ENCODE measurements at places on chromosomes 6 and 20.

GRCh38 chr6:112690497-112691202 lies 343.5 kb downstream of the RFPL4B start:
- DNase-seq, result peak; percentile 27

GRCh38 chr6:144131248-144131709 lies 19.0 kb upstream of the STX11 start:
- peak; percentile 32 for DNase-seq

DNA sequence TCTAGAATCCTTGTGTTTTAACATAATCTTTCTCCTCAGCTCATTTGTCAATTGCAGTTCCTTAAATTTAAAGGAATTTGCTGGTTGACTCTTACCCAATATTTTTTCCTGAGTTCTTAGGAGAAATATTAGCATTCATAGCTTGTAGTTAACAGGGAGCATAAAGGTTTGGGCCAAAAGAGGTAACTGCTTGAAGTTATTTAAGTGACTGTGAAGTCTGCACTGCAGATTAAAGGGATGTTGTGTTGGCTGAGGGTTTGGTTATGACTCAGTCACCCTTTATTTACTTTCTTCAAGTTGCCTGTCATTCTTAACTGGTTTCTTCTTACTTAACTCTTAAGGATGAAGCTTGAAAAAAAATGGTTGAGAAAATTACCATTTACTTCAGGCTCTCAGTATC lies 220.3 kb upstream of the LAMP5 start:
- DNase-seq, result peak; percentile 21

- peak; percentile 14 for DNase-seq
Observed at GRCh38 chr6:54681987-54682386, 164.6 kb upstream of the FAM83B start.

GRCh38 chr20:25197870-25198190 lies 2.3 kb downstream of the ENTPD6 start:
- no peak for DNase-seq

DNA sequence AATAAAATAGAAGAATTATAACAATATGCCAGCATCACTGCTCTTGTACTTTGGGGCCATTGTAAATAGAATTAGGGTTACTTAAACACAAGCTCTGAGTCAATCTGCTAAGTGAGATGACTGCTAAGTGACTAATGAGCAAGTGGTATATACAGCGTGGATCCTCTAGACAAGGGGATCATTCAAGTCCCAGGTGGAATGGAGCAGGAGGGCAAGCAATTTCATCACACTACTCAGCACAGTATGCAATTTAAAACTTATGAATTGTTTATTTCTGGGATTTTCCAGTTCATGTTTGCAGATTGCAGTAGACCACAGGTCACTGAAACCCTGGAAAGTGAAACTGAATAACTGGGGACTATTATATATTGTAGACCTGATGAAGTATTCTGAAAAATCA lies 235.3 kb downstream of the BTBD3 start:
- DNase-seq, result no peak

Measured in GM03348 (cell line).